Left lobe of liver (tissue), 2 donors: ENCODE measurements at places on chromosomes 12 and 14.

GRCh38 chr12:131603106-131603938, 107.6 kb upstream of the SFSWAP start:
- DNase-seq = no peak

DNA sequence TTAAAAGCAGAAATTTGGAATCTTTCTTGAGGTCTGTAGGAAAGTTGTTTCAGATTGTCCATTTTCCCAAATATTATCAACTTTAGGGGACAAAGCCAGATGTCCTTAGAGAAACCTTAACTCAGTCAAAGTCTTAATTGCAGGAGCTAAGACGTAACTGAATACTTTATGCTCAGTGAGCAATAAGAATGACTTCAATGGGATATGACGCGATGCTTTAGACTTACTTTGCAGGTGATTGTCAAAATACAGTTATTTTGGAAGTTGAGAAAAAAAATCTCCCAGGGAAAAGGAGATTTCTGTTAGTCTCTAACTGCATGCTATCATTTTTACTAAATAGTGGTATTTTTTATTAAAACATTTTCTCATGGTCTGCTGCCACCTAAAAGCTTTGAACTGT, 750.9 kb upstream of the STXBP6 start:
- no peak for DNase-seq

DNA sequence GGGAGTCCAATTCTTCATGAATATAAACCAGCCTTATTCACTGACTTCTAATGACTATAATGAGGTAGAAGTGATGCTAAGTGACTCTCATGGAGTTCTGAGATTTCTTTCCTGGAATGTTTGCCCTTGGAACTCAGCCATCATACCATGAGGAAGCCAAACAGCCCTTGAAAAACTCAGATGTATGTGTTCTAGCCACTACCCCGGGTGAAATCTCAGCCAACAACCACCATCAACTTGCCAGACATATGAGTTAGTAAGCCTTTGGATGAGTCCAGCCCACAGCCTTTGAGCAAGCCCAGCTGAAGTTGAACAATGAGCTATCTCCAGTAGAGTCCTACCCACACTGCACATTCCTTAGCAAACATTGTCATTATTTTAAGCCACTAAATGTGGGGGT, 149.5 kb downstream of the SLC6A15 start:
- no peak for DNase-seq

DNA sequence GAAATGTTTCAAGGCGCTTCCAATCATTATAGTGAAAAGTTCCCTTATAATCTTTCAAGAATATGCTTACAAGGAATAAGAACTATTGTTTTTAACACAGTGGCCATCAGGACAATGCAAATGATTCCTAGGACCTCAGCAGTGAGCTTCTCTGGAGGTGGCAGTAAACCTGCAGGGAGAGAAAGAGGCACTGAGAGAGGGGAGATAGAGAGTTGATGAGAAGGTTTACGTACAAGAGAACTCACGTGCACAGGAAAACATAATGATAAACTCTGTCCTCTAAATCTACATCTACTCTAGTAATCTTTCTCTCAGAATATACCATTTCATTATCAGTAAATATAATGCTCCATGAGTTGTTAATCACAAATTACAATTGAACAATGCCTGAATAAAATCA, 715 bp downstream of the KLRC4 start:
- DNase-seq = no peak

DNA sequence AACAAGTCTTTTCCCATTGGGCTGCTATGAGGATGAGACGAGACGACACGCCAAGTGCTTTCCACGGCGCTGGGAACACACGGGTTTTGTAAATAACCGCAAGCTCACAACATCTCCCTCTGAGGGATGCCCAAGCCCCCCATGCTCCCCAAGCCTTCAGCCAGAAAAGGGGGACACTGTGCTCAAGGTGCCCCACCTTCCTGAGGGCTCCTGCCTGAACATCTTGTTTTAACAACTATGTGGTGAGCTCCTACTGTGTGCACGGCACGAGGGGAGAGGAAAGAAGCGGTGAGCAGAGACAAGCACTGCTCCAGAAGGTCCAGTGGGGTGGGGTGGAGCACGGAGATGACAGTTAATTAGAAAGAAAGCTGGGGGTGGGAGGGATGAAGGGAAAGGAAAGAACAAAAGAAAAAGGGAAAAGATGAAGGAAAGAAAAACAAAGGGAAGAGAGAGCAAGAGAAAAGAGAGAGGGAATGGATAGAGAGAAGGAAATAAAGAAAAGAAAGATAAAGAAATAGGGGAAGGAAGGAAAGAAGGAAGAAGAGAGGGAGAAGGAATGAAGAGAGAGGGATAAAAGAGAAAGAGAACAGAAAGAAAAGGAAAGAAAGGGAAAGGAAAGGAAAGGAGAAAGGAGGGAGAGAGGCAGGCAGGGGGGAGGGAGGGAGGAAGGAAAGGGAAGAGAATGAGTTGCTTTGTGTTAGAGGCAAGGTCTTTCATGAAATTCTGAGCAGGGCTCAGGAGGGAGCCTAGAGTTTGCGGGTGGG, 56.8 kb downstream of the SLC15A4 start:
- no peak for DNase-seq

GRCh38 chr12:127297327-127297726, 969.6 kb upstream of the TMEM132C start:
- DNase-seq = no peak

DNA sequence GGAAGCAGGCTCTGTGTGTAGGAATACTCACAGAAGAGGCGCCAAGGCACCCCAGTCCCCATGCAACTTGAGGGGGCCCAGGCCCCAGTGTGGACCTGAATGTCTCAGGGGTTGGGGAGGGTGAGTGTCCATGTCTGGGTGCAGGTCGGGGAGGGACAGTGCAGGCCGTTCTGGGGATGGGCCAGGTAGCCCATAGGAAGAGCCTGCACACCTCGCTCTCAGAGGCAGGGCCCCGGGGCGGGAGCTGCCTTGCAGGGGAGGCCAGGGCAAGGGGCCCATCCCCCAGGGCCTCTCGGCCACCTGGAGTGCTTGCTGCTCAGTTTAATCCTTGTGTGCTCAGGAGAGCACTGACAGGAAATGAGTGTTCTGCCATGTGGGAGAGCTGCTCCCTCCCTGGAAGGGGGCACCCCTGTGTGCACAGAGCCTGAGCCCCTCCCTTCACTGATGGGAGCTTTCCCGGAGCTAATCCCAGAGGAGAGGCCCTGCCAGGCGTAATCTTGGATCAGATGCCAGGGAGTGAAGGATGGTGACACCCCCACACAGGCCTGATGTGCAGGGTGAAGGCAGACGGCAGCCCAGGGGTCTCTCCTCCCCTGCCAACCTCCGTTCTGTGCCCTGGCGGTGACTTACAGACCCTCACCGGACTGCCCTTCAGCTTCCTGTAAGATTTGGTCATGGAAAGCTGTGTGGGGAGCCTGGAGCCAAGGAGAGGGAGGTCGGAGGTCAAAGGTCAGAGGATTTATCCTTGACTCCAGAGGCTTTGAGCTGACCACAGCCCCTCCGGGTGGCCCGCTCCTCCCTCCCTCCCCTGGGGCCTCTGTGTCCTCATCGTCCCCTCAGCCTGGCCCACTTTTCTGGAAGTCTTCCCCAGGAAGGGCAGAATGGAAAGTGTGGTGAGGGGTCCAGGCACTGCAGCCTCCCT, 24.4 kb upstream of the FBRSL1 start:
- DNase-seq = no peak
